ENCODE measurements at places on chromosomes 6 and 20. TPM values are rescaled to one million over a fixed set of nuclear protein-coding genes. Genes with fewer than 3 reads are reported as not detected.

DNA sequence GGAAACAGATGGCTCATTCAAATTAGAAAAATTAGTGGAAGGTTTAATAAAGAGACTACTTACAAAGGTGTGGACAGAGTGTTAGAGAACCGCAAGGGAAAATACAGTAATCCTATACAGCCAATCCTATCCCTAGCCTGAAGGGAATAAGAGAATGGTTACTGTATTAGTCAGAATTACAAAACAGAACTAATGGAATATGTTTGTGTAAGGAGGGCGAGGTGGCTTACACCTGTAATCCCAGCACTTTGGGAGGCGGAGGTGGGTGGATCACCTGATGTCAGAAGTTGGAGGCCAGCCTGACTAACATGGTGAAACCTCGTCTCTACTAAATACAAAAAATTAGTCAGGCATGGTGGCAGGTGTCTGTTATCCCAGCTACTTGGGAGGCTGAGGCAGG lies 16.3 kb upstream of the TRPC4AP start:
- H3K4me3 ChIP-seq, result no peak overlapping the region
- H3K36me3 ChIP-seq, result peaks cover 2% of the 10 kb centered on the region
- no peak overlapping the region for H3K27ac ChIP-seq
- no peak for DNase-seq

DNA sequence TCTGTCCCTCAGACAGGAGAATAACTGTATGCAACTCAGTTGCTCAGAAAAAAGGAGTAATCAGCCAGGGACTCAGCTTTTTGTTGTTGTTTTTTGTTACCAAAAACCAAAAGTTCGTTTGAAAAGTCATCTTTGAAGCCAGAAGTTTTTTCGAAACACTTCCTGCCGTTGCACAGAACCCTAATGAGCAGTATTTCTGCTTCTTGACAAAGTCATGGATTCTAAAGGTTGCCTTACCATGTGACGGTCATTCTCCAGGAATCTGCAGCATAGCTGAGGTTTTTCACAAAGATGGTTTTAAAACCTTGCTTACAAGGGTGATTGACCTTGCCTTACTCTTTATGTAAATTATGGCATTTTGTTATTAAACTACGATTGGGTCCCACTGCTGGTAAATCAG lies 1.9 kb downstream of the RAB32 start:
- H3K27me3 ChIP-seq, result peaks cover 30% of the 10 kb centered on the region
- H3K27ac ChIP-seq, result no peak overlapping the region
- no peaks in the 10 kb centered on the region for H3K36me3 ChIP-seq
- no peak for DNase-seq
- no peak overlapping the region for H3K4me3 ChIP-seq

GRCh38 chr6:157648561-157648960 lies 174.5 kb upstream of the SNX9 start:
- H3K27me3 ChIP-seq, result no peaks in the 10 kb centered on the region
- no peak for DNase-seq
- H3K4me3 ChIP-seq, result no peak overlapping the region
- no peaks in the 10 kb centered on the region for H3K36me3 ChIP-seq
- no peak overlapping the region for H3K27ac ChIP-seq

DNA sequence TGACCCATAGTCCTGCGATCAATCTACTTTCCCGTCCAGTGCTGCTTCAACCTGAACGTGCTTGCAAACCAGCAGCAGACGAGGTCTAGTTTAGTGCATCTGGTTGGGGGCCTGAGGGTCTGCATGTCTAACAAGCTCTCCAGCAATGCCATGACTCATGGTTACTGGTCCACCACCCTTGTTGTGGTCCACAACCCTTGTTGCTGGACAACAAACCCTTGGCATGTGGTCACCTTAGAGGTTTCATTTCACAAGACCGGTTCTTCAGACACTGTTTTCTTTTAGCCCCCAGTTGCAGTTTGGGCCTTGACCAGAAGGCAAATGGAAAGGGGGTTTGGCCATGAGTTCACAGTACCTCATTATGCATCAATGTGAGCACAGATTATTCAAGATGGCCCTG lies 424.8 kb downstream of the QKI start:
- peaks cover 2% of the 10 kb centered on the region for H3K36me3 ChIP-seq
- H3K4me1 ChIP-seq, result no peaks in the 10 kb centered on the region
- H3K4me3 ChIP-seq, result no peak overlapping the region
- H3K27ac ChIP-seq, result no peak overlapping the region

DNA sequence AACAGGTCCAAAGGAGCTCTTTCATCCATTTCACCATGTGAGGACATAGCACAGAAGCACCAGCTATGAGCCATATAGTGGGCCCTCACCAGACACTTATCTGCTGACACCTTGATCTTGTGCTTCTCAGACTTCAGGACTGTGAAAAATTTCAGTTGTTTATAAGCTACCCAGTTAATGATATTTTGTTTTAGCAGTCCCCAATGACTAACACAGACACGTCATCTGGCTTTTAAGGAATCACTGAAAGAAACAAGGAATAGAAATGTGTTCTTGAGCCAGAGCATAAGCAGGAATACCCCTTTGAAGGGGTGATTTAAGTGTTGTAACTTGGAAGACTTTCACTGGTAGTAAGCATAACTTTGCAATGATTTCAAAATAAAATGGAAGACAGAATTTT lies 214.7 kb upstream of the PTCHD4 start:
- H3K27me3 ChIP-seq, result no peaks in the 10 kb centered on the region
- no peaks in the 10 kb centered on the region for H3K36me3 ChIP-seq
- H3K27ac ChIP-seq, result no peak overlapping the region
- H3K4me1 ChIP-seq, result no peaks in the 10 kb centered on the region
- no peak overlapping the region for H3K4me3 ChIP-seq

DNA sequence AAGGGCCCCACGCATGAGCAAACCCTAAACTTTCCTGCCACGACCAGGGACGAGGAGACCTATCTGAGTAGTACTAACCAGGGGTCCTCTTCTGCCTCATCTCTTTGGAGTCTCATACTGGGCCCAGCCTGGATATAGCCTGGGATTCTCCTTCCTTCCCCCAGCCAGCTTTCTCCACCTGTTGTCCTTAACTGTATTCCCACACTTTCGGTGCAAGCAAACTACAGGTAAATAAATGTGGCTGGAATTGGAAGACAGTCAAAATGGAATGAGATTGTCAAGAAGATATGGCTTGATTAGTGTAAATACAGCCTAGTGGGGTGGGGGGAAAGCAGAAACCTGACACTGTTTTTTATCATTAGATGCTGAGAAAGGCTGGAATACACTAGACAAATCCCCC lies 23.5 kb upstream of the LY86 start:
- no peaks in the 10 kb centered on the region for H3K27me3 ChIP-seq
- no peak overlapping the region for H3K27ac ChIP-seq
- H3K36me3 ChIP-seq, result peaks cover 7% of the 10 kb centered on the region
- DNase-seq, result no peak
- H3K4me3 ChIP-seq, result no peak overlapping the region

- no peaks in the 10 kb centered on the region for H3K4me1 ChIP-seq
- H3K27me3 ChIP-seq, result no peaks in the 10 kb centered on the region
- no peak overlapping the region for H3K27ac ChIP-seq
- no peak overlapping the region for H3K4me3 ChIP-seq
- H3K36me3 ChIP-seq, result no peaks in the 10 kb centered on the region
Measured at GRCh38 chr20:14956538-14956937, 619.1 kb upstream of the FLRT3 start.

DNA sequence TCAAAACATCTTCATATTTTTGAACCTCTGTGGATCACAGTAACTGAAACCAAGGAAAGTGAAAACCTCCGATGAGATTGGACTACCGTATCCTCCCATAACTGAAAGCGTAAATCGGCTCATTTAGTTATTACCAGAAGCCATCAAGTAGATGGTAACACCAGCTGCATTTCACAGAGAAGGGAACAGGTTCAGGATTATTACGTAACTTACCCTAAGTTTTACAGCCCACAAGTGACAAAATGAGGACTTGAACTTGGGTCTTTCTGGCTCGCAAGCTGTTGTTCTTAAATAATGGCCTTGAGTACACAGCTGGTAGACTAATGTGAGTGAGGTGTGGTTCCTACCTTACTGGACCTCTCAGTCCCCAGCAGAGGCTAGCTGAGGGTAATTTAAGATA lies 37.9 kb upstream of the CBLN4 start:
- H3K27me3 ChIP-seq, result no peaks in the 10 kb centered on the region
- H3K4me1 ChIP-seq, result no peaks in the 10 kb centered on the region
- H3K27ac ChIP-seq, result no peak overlapping the region

DNA sequence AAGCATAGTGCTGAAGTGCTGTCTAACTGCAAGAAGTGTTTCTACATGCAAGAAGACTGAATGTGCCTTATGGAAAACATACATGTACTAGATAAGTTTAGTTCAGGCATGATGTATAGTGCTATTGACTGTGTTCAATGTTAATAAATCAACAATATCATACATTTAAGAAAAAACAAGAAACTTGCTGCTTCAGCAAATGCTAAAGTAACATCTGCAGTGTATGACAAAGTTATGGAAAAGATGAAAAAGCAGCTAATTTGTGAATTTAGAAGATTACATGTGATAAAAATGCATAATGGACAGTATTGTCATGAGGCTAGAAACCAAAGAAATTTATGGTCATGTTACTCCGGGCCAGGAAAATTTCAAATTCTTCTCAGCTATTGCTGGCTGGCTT lies 174.9 kb upstream of the SPTLC3 start:
- no peaks in the 10 kb centered on the region for H3K4me1 ChIP-seq
- no peak overlapping the region for H3K27ac ChIP-seq
- DNase-seq, result no peak
- H3K4me3 ChIP-seq, result no peak overlapping the region
- H3K36me3 ChIP-seq, result no peaks in the 10 kb centered on the region

DNA sequence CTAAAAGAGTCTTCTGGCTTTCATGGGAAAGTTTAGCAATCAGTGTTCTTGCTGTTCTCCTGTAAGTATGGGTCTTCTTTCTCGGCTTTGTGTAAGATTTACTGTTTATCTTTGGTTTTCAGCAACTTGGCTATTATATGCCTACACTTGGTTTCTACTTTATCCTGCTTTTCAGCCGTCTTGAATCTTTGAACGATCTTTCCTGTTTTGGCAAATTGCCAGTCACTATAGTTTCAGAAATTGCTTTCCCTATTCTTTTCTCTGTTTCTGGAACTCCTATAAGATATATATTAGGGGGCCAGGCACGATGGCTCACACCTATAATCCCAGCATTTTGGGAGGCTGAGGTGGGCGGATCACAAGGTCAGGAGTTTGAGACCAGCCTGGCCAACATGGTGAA lies 14.6 kb upstream of the SRPK1 start:
- peaks cover 1% of the 10 kb centered on the region for H3K36me3 ChIP-seq
- H3K4me1 ChIP-seq, result peaks cover 11% of the 10 kb centered on the region
- no peak for DNase-seq
- peaks cover 5% of the 10 kb centered on the region for H3K27me3 ChIP-seq
- no peak overlapping the region for H3K4me3 ChIP-seq

The C6orf47 gene
- total RNA-seq, result 21.1 TPM

The OLIG3 gene
- total RNA-seq, result 0.35 TPM
